ENCODE measurements at places on chromosomes 16 and 17.
A peak's percentile ranks its signal among the peaks of the same experiment; 100 is the strongest.

- no peak for DNase-seq
Measured at GRCh38 chr16:57384248-57385070, 12.2 kb downstream of the CX3CL1 start.

DNA sequence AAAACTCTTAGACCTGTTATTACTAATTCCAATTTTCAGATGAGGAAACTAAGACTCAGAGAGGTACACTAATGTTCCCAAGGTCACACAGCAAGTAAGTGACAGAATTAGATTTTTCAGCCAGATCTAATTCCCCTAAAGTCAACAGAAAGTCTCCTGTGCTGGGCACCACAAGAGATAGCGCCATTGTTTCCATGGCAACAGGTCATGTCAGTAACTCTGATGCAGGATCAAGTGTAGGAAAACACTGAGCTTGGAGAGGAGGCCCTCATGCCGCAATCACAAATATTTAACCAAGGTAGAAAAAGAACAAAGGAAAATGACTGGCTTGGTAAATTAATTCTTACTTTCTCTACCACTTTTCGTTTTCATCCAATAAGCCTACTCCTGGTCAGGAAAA, 166.0 kb upstream of the CDH13 start:
- DNase-seq = peak; percentile 52

GRCh38 chr17:40598301-40598618, 33.0 kb upstream of the CCR7 start:
- no peak for DNase-seq

GRCh38 chr16:11076259-11077018, 132.1 kb downstream of the CLEC16A start:
- DNase-seq = no peak

- DNase-seq = no peak
Measured at GRCh38 chr16:64428463-64429113, 693.3 kb downstream of the CDH11 start.

All from DMS153 (cell line).